Posterior vena cava (tissue), 2 donors: ENCODE measurements at places on chromosomes 5 and 9. TPM values are rescaled to one million over a fixed set of nuclear protein-coding genes. Genes with fewer than 3 reads are reported as not detected.

PCDHA10 gene
- total RNA-seq = 0.52 TPM

GRCh38 chr5:75985077-75985476, 98.1 kb upstream of the SV2C start:
- DNase-seq = no peak

DRD1 gene
- total RNA-seq = 0.29 TPM

ESM1 gene
- total RNA-seq = not detected

GRCh38 chr5:77222722-77223121, 12.2 kb downstream of the PDE8B start:
- no peak for DNase-seq

GRHPR gene
- total RNA-seq = 70.6 TPM

UNC13B gene
- 27.3 TPM for total RNA-seq

- DNase-seq = no peak
Measured at GRCh38 chr9:121997791-121998190, 95.3 kb downstream of the TTLL11 start.

DNA sequence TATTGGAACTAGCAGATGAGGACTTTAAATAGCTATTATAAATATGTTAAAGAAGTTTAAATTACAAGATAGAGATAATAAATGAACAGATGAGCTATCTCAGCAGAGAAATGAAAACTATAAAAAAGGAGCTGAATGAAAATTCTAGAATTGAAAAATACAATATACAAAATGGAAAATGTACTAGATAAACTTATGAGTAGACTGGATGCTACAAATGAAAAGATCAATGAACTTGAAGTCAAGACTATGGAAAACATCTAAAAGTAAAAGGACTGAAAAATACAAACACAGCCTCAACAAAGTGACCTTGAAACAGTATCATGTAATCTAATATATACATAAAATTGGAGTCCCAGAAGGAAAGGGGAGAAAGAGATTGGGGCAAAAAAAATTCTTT, 10.7 kb upstream of the PDLIM4 start:
- no peak for DNase-seq
